ENCODE measurements at places on chromosomes 4 and X. TPM values are rescaled to one million over a fixed set of nuclear protein-coding genes. Genes with fewer than 3 reads are reported as not detected.

MTMR8 gene
- 5.7 TPM for total RNA-seq

DNA sequence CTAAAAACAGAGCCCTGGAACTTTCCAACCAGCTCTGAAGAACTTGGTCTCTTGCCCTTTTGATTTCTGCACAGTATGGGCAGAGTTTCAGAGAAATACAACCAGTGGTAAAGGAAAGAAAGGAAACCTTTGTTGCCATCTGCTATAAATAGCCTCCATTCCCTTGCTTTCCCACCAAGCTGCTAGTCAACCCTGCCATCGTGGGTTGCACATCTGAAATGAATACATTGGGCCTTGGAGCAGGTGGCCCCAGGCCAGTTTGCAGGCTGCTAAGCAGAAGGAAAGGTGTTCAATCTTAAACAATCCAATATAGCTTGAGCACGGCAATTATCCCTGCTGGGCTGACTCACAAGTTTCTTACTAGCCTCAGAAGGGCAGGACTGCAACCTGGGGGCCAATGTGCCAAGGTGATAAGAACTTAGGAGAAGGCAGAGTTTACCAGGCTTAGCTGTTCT, 142.5 kb downstream of the PPARGC1A start:
- DNase-seq, result no peak

DNA sequence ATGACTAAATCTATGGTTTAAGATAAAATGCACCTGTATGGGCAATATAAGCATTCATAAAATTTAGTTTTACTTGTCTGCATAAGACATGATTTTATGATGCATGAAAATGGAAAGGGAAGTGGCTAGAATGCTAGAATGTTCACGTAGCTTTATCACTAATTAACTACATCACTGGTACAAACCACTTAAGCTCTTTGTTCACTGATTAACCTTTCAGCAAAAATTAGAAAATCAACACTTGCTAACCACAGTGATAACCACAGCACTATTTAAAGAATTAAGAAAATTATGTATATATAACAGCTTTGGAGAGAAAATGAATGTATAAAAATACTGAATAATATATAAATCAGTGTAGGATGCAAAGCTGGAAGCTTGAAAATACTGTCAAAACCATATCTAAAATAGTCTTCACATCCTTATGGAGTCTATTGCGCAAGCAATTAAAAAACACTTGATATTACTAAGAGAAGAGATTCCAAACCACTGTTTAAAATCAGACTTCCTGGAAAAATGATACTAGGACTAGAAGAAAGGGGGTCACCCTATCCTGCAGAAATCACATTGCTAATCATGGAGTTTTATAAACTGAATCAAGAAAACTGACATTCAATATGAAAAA, 51.9 kb downstream of the EFHC2 start:
- DNase-seq, result no peak

- no peak for DNase-seq
These were observed 44.9 kb downstream of the ANK2 start for GRCh38 chr4:113094331-113094730.

UNC5C gene
- not detected for total RNA-seq

FREM3 gene
- total RNA-seq, result not detected

ANK2 gene
- total RNA-seq, result 0.05 TPM

Data from natural killer cell (primary cell).